Stimulated activated naive CD4-positive, alpha-beta T cell (primary cell): ENCODE measurements at places on chromosomes 1 and 21.

DNA sequence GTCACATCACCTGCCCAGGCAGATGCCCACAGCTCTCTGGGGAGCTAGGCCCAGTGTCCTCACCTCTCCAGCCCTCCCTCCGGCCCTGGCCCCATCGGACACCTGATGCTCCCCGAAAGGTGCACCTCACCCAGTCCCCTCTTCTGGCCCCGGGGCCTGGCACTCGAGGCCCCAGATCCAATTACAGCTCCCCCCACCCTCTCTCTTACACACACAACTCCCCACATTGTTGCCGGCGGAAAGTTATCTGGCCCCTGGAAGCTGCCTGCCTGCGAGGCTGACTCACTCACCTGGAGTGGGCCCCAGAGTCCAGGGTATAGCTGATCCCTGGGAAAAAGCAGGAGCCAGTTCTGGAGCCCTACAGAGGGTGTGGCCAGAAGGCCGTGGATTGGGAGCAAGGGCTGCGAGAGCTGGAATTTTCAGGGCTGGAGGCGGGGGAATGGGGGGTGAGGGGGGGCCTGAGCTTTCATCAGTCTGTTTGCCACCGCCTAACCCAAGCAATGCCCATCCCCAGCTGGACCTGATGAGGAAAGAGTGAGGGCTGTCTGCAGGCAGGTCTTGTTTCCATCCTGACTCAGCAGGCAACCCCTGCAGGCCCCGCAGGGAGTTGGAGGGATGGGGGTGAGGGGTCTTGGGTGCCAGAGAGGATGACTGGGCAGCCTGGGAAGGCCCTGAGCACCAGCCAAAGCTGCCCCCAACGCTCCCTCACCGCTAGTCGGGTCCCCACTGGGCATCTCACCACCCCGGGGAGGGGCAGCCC, 948 bp downstream of the FBXO2 start:
- no peak for DNase-seq

GRCh38 chr1:103492003-103492625, 33.4 kb upstream of the RNPC3 start:
- no peak for DNase-seq

DNA sequence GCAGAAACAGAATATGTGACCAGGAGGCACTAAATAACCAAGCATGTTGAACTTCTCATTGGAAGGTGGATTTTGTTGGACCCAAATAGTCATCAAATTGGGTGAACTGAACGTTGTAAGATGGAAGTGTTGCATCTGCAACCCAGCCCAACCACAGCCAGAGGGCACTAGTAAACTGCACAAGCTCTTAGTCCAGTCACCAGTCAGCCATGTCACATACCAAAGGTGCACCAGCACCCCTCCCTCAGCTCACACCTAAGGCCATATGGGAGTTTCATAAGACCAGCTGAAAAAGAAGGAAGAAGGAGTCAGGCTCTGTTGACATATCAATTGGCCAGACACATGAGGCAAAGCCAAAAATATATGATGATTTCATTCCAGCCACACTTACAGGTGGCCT, 481.7 kb upstream of the NR5A2 start:
- no peak for DNase-seq

- DNase-seq: no peak
Observed at GRCh38 chr1:183075861-183076260, 52.6 kb downstream of the LAMC1 start.

DNA sequence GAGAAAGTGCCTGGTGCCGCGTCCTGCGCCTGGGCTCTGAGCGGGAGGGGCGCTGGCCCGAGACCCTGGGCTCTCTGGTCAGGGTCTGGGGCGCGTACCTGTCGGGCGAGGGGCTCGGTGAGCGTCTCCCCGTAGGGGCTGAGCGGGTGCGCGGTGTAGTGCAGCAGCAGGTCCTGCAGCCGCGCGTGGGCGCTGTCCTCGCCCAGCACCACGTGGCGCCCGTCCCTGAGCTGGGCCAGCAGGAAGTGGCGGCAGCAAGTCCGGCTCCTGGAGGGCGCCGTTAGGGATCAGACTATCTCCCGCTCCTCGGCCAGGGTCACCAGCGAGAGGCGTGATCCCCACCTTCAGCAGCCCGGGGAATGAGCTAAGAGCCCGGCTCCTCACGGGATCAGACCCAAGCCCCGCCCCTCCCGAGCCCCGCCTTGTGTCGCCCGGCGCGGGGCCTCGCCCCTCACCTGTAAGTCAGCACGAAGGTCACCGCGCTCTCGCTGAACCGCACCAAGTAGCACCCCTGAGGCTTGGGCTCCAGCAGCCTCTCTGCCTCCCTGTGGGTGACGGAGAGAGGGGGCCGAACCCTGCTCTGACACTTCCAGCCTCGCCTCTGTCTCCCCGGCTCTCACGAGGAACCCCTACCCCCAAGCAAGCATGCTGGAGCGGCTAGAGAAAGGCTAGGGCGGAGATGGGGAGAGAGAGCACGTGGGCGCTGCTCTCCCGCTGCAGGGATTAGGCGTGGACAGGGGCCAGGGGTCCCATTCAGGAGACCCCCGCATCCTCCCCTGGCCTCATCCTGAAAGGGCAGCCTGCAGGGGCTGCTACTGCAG, 2.7 kb downstream of the SH2D2A start:
- DNase-seq: peak; percentile 71

DNA sequence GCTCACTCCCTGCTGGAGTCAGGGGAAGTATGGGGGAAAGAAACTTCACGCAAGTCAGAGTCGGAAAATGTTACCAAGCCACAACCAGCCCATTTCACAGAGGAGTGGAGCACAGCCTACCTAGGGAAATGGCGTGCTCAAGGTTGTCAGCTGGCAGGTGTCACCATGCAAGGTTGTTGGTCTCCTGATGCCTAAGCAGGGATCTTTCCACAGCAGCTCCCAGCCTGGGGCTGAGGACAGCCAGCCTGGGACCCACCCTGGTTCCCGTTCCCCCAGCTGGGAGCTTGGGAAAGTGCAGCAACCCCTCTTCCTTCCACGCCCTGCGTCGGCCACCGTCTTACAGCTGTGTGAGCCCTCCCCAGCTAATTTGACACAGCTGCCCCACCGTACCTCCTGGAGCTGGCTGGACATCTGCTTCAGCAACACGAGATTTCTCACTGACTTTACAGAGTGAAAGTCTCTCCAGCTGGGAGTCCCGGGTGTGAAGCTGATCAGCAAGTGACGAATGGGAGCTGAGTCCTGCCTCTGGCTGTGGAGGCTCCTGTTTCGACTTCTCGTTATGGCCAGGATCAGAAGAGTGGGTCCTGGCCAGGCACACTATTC, 224.6 kb upstream of the RAB4A start:
- DNase-seq: no peak

GRCh38 chr1:245389873-245390272, 235.1 kb downstream of the KIF26B start:
- no peak for DNase-seq

DNA sequence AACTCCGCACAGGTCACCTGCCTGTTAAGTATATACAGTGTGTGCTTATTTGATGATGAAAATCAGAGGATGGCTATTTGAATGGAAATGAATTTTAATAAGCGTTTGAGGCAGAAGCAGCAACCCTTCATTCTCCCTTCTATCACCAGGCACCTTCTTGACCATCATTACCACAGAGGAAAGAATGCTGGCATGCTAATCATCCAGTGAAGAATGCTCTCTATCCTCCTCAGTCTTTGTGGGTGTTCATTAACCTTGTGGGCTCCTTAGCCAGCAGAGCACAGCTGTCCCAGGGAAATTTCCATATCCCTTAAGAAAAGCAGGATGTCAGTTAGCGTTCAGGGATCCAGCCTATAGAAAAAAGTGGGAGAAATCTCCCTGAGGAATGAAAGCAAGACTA, 428.0 kb upstream of the CAMK1G start:
- DNase-seq: no peak
